Ovary (tissue), 10 donors: ENCODE measurements at places on chromosomes 7 and 10. TPM values are rescaled to one million over a fixed set of nuclear protein-coding genes. Genes with fewer than 3 reads are reported as not detected.

- no peak for DNase-seq
Measured at GRCh38 chr7:47497367-47498096, 84.4 kb downstream of the TNS3 start.

AKR1C4 gene
- not detected for total RNA-seq

PNLIP gene
- total RNA-seq = not detected

- DNase-seq = no peak
Measured at GRCh38 chr10:3395458-3395861, 222.9 kb upstream of the PITRM1 start.

GRCh38 chr10:79608505-79609375 lies 2.0 kb upstream of the SFTPA1 start:
- DNase-seq = no peak

ZNF804B gene
- 0.08 TPM for total RNA-seq

MKI67 gene
- total RNA-seq = 3.6 TPM

- no peak for DNase-seq
Measured at GRCh38 chr10:5492322-5492855, 7.0 kb downstream of the CALML5 start.

GRCh38 chr7:84194484-84195271 lies at the start of gene SEMA3A:
SEMA3A (minus strand) TSS chr7:84194789; CDS start chr7:84194586, 203 bp downstream.
- no peak for DNase-seq

DNA sequence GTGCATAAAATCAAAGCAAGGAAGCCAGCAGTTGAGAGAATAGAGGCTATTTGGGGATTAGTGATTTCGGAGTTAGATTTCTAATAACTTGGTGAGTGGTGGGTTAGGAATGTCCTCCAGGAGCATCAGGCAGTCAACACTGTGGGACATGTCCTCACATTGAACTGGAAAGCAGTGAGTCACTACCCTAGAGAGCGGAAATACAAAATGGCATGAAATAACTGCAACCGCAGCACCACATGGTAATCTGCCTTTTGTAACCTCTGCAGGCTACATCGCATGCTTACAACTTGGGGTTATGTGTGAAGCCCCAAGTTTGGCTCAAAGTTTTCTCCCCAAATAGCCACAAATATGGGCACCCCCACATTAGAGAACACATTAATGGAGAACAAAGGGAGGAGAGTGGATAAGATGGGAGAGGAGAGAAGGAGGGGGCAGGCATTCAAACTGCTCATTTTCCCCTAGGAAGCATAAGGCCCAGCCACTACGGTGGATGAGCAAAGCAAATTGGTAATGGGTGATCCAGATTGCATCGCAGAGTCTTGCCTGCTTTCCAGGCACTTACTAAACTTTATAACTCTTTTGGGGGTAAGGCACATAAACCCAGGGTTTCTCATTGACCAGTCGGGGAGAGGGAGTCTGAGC lies 22.0 kb upstream of the SLF2 start:
- DNase-seq = no peak

MBL2 gene
- total RNA-seq = not detected

KCNMA1 gene
- total RNA-seq = 7.0 TPM

DNA sequence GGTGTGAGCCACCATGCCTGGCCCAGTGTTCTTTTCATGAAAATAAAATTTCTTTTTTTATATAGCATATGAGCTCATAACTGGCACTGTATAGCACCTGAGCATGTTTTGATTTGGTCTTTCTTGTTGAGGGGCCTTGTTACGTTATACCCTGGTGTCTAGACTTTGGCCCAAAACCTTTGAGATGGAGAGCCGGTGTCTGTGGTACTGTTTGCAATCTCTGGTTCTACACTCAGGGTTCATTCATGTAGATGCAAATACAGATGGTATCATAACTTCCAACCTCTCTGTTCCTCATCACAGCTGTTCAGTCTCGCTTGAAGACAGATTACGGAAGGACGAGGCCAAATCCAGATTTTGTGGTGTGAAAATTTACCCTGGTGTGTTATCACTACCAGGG lies at the start of gene TAS2R5:
Gene TAS2R5 (plus strand): TSS at position 301 of the 400 bp plus-strand sequence. CDS start 145 bp downstream, outside the sequence.
- no peak for DNase-seq

DNA sequence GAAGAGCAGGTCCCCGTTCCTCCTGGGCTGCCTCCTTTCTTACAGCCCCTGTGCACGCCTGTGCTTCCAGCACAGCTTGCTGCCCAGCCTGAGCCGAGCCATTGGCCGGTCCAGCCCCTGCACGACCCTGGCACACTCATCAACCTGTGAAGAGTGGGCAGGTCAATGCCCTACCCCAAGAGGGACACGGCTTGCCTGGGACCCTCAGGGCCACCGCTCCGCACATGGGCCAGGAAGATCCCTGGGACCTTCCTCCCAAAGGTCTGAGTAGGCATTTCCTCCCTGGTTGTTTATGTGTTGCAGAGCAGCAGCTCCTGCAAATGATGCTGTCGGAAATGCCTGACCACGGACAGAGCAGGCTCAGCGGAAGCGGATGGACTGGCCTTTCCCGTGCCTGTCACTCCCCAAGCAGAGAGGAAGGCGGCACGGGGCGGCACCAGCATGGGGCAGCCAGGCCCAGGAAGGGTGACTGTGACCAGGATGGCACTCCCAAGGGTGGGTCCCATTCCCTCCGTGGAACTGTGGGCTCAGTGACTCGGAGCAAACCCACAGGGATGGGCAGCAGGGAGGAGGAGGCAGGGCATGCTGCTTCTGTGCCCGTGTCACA lies 252.5 kb downstream of the TNS3 start:
- DNase-seq = no peak

DNA sequence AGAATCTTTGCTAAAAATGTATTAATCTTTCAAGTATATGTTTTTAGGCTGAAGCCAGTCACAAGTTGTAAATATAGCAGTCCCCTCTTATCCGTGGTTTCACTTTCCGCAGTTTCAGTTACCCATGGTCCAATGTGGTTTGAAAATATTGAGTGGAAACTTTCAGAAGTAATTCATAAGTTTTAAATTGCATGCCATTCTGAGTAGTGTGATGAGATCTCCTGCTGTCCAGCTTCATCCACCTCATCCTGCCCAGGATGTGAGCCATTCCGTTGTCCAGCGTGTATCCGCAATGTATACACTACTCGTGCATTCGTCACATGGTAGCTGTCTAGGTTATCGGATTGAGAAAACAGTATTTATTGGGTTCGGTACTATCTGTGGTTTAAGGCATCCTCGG lies 12.2 kb downstream of the PDCD4 start:
- DNase-seq = no peak

GRCh38 chr10:125157505-125157904 lies 2.9 kb downstream of the CTBP2 start:
- no peak for DNase-seq

DNA sequence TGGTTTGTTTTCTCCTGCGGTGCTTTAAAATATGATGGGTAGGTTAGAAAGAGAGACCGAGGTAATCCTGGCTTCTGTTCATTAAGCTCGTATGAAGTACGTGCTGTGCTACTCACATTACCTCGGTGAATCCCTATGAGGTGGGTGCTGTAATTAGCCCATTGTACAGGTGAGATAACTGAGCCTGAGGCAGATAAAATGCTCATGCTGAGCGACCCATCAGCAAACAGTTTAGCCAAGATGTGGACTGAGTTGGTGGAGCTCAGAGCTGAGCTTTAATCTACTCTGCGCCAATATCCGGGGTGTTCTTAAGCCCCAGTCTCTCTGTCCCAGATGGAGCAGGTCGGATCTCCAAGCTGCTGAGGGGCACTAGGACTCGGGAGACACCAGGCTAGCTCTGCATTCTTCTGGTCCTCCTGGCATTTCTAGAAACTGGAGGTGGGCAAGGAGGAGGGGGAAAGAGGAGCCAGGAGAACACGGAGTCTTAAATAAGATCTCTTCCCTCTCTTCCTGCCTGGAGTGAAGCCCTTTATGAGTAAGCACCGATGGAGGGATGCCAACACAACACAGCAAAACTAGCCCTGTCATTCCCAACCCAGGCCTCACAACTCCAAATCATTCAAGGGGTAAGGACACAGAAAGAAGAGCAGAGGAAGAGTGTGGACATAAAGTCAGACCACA lies 458.5 kb downstream of the KCNMA1 start:
- DNase-seq = peak; percentile 66

FEZF1 gene
- not detected for total RNA-seq

SAMD9L gene
- 8.7 TPM for total RNA-seq

SPDYE6 gene
- total RNA-seq = not detected

GRCh38 chr7:43700059-43700501 lies 29.2 kb downstream of the COA1 start:
- no peak for DNase-seq

GRCh38 chr10:47418966-47419365 lies 34.9 kb upstream of the ZNF488 start:
- no peak for DNase-seq

GRCh38 chr7:116206141-116206540 lies 4.2 kb upstream of the TES start:
- DNase-seq = no peak

- DNase-seq = no peak
Measured at GRCh38 chr7:22640269-22640668, 86.7 kb upstream of the IL6 start.

C10orf53 gene
- not detected for total RNA-seq

- DNase-seq = peak; percentile 79
Measured at GRCh38 chr10:125023862-125024496, 82.1 kb downstream of the ZRANB1 start.

GRCh38 chr7:48347230-48347825 lies 176.1 kb downstream of the ABCA13 start:
- DNase-seq = no peak
